ENCODE measurements at places on chromosomes 2 and 18.

GRCh38 chr2:213609570-213610170, 325.4 kb downstream of the SPAG16 start:
- DNase-seq = no peak

- DNase-seq = no peak
Measured at GRCh38 chr2:96963316-96963715, 23.1 kb downstream of the FAM178B start.

GRCh38 chr2:236641051-236641726, 71.6 kb downstream of the ACKR3 start:
- DNase-seq = no peak

GRCh38 chr2:23545396-23545795, 160.4 kb downstream of the KLHL29 start:
- DNase-seq = no peak

GRCh38 chr2:7010391-7011054, 93.3 kb downstream of the RNF144A start:
- no peak for DNase-seq

GRCh38 chr2:88310787-88311186, 140.6 kb downstream of the THNSL2 start:
- no peak for DNase-seq

GRCh38 chr18:26089293-26090129, 902 bp downstream of the SS18 start:
- DNase-seq = no peak

DNA sequence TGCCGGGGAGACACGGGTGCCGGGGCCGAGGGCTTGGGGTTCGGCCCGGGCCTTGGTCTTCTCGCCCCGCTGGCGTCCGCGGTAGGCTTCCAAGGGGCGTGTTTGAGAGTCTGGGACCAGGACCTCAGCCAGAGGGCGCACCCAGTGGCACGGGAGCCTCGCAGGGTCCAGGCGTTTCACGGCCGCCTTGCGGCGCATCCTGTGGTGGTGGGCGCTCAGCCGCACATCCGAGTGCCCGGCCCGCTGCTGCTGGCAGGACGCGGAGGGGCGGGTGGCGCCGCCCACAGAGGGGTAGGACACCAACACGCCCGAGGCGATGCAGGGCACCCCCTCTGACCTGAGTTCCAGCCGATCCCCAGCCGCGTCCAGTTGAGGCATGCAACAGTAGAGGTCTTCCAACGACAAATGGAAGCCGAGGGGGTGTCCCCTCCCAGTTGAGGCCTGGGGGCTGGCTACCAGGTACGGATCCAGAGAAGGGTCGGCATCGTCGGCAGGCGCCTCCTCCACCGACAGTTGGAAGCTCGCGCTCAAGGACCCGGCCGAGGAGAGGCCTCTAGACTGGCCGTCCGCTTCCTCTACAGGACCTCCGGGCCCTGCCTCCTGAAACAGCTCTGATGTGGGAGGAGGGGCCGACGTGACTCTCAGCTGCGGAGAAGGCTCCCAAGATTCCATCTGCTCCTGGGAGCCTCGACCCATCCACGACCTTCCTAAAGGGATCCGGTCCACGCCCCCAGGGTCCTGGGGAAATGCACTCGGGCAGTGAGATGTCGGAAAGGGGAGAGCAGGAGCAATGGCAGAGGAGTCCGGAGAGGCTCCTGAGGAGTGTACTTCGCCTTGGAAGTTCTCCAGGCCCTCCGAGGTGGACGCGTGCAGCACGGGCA, 6.3 kb downstream of the C2orf81 start:
- no peak for DNase-seq

- DNase-seq = no peak
Measured at GRCh38 chr2:163641986-163642385, 93.8 kb downstream of the FIGN start.

DNA sequence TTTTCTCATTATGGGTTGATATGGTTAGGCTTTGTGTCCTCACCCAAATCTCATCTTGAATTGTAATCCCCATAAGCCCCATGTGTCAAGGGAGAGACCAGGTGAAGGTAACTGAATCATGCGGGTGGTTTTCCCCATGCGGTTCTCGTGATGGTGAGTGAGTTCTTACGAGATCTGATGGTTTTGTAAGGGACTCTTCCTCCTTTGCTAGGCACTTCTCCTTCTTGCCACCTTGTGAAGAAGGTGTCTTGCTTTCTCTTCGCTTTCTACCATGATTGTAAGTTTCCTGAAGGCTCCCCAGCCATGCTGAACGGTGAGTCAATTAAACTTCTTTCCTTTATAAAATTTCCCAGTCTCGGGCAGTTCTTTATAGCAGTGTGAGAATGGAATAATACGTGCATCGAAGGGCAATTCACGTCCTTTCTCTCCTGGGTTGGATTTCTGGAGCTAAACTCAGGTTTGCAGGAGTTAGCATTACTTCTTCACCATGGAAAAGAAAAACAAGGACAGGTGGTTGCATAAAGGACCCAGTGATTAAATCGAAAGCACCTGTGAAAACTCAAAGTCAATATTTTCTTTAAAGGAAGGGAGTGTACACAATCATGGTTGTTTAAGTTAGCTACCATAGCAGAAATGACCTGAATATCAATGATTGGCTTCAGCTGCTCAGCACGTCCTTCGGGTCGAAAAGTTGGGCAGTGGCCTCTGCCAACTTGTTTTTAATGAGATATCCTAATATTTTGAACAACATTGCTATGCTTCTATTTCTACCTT, 54.1 kb downstream of the CDC42EP3 start:
- no peak for DNase-seq

DNA sequence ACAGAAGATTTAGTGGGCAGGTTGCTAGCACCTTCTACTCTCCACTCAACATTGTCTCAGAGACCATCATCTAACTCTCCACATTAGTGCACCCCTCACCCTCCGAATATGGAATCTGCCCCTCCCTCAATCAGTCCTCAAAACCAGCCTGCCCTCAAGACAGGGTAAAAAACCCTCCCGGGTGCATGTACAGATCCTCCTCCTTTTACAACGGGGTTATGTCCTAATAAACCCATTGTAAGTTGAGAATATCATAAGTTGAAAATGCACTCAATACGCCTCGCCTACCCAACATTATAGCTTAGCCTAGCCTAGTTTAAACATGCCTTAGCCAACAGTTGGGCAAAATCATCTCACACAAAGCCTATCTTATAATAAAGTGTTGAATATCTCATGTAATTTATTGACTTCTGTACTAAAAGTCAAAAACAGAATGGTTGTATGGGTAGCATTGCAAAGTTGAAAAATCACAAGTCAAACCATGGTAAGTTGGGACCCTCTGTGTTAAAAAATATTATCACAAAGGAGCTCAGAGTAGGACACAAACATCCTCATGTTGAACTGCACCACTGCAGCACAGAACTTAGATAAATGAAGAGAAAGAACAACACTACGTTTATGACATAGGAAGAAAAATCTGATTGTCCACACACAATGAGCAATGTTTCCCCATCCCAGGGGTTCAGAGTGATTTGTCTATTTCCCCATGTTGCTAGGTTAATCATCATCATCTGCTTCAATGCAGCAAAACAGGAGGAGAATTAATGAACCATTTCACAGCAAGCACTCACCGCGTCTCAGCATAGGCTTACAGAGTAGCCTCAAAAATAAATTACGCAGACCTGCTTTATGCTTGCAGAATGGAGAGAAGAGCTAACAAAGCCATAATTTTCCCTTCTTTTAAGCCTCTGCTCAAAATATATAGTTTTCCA, 184.1 kb upstream of the ARL4C start:
- DNase-seq = no peak

DNA sequence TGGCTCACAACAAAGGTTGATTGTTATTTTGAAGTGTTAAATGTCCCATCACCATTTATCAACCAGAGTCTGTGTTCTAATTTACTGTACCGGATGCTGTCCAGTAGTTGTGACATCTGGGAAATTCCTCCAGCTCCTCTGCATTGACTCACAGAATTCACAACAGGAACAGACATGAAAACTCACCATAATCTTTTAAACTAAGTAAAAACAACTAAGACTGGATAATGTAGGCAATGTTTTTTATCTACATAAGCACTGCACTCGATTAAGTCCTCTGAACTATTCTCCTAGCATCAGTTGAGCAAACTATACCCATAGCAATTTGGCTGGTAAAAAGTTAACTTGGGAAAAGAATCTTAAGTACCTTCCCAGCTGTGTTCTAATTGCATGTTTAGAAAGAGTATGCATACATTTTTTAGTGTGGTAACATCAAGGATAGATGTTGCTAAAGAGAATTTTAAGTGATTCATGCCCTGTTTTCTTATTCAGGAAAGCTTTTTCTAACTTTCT, 42.9 kb upstream of the MYO1B start:
- DNase-seq = no peak

- DNase-seq = no peak
Measured at GRCh38 chr18:42339372-42339771, 384.3 kb downstream of the PIK3C3 start.

DNA sequence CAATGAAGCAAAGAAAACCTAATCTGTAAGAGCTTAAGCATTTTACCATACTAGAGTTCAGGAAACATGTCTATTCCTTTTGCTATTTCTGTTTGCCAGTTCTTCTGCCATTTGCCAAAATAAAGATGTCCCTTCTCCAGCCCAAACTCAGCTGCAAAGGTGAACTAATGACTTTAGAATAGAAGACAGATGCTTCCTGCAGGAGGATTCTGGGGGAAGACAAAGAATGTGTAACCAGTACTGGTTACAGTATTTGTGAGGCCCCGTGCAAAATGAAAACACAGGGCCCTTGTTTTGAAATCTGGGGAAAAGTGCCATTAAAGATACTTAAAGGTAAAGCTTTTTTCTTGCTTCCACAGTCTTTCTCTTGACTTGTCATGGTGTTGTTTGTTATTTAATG, 34.3 kb upstream of the MTX2 start:
- no peak for DNase-seq

GRCh38 chr2:31088504-31089195, 49.6 kb downstream of the GALNT14 start:
- no peak for DNase-seq

DNA sequence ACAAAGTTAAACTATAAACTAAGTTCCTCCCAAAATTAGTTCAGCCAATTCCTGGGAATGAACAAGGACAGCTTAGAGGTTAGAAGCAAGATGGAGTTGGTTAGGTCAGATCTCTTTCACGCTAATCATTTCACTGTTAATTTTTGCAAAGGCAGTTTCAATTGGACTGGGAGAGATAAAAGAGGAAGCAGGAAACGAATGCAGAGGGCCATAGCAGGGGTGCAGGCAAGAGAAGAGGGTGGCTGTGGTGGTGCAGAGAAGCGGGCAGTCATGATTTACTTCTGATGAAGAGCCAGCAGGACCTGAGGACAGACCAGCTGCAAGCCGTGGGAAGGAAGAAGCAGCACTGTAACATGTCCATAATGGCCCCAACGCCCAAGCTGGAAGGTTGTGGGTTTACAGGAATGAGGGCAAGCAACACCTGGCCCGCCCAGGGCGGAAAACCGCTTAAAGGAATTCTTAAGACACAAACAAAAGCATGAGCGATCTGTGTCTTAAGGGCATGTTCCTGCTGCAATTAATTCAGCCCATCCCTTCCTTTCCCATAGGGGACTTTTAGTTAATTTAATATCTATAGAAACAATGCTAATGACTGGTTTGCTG, 4.1 kb upstream of the RMP24 start:
- no peak for DNase-seq

- DNase-seq = no peak
Measured at GRCh38 chr2:62054916-62055450, 140.9 kb upstream of the B3GNT2 start.

DNA sequence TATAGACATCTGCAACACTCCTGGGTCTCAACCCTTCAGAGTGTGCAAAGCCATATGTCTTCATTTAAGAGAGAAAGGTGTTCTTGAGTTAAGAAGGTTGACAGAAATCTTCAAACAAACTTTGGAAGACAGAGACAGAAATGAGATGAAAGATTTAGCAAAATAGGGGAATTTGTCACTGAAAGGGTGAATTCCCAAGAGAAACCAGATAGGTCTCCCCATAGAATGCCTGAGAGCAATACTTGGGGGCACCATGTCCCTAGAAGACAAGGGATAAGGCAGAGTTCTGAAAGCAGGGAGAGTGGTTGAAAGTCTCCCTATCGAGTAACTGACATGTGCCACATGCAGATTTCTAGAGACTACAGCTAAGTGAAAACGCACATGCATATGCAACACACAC, 50.0 kb downstream of the AP1S3 start:
- no peak for DNase-seq

DNA sequence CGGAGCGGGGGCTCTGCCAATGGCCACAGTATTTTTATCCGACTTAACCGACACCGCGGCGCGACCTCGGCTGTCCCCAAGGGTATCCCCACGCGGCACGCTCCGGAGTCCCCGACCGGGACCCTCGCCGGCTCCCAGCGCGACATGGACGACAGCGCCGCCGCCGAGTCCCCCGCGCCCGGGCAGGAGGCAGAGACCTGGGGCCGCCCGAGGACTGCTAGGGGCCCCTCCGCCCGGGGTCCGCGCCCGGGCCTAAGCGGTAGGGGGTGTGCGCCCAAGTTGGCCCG, 468 bp downstream of the UXS1 start:
- no peak for DNase-seq

- DNase-seq = no peak
Measured at GRCh38 chr18:35139517-35139916, 98.3 kb downstream of the MAPRE2 start.

GRCh38 chr2:209147981-209148380, 275.9 kb upstream of the MAP2 start:
- DNase-seq = no peak

GRCh38 chr2:18398833-18399232, 161.6 kb downstream of the RDH14 start:
- DNase-seq = no peak

- DNase-seq = no peak
Measured at GRCh38 chr2:152613235-152613634, 104.0 kb downstream of the PRPF40A start.

GRCh38 chr18:11324956-11325882, 175.8 kb upstream of the PIEZO2 start:
- DNase-seq = no peak

GRCh38 chr2:36404754-36405153, 49.2 kb downstream of the CRIM1 start:
- no peak for DNase-seq

DNA sequence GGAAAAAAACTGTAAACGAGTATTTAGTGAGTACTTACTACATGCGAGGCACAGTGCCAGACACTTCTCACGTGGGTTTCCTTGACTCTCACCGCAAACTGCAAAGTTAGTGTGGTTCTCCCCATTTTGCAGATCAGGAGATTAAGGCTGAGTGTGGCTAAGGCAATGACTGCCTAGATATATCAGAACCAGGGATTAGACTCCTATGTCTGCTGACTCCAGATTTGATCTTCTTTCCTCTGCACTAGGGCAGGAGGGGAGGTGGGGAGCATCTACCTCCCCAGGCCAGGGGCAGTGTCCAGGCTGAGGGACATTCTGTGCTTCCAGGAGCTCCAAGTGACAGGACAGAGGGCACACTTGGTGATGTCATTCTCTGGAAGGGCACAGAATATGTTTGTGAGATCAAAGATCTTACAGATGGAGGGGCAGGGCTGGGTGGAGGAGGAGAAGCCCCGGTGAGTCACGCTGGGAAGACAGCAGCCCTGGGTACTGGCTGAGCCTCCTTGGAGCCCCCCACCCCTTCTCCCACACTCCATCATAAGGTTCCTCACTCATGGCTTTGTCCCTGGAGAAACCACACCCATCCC, 92.4 kb downstream of the RHOB start:
- no peak for DNase-seq

GRCh38 chr2:208541989-208542464, 135.4 kb downstream of the PTH2R start:
- no peak for DNase-seq
